Myometrial cell (primary cell): ENCODE measurements at places on chromosomes 13 and 19. TPM values are rescaled to one million over a fixed set of nuclear protein-coding genes. Genes with fewer than 3 reads are reported as not detected.

PEX11G gene
- total RNA-seq: 2.6 and 3.9 TPM in 2 replicates

EPS8L1 gene
- 1.2 and 12.1 TPM in 2 replicates for total RNA-seq

PALM gene
- total RNA-seq: 0.35 and 6.3 TPM in 2 replicates

NLRP4 gene
- not detected in 2 replicates for total RNA-seq
